ENCODE measurements at places on chromosomes 6 and 20.
A peak's percentile ranks its signal among the peaks of the same experiment; 100 is the strongest.

- DNase-seq = no peak
Observed at GRCh38 chr6:136103763-136104311, 146.3 kb downstream of the MTFR2 start.

DNA sequence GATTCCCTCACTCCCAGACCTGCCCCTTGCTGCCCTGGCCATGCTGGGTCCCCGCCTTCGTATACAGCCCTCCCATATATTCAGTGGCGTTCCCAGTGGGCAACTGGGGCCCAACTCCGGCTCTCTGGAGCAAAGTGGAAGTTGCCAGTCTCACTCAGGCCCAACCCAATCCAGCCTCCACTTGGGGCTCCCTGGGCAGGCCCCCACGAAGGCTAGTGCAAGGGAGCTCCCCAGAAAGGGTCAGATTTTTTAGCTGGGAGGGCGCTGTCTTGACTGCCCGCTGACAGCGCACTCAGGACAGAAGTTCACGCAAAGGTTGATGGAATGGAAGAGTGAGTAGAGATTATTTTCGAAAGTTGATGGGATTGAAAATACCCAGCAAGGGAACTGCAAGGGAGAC is 5.9 kb downstream of the TP53TG5 start:
- DNase-seq = no peak

DNA sequence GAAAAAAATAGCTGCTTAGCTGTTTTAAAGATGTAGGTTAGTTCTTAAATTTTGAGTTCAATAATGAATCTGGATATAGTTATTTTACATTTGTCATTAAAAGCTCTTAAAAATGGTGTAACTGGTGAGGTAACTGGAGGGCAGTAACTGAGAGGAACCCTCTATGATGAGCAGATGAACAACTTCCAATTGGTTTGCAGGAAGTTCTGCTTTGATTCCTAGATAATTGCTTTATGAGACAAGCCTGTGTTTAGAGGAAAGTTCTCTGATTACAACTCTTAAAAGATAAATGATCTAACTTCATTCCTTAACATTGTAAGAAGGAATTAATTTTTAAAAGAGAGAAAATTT is 8.5 kb downstream of the MYLIP start:
- DNase-seq = no peak

DNA sequence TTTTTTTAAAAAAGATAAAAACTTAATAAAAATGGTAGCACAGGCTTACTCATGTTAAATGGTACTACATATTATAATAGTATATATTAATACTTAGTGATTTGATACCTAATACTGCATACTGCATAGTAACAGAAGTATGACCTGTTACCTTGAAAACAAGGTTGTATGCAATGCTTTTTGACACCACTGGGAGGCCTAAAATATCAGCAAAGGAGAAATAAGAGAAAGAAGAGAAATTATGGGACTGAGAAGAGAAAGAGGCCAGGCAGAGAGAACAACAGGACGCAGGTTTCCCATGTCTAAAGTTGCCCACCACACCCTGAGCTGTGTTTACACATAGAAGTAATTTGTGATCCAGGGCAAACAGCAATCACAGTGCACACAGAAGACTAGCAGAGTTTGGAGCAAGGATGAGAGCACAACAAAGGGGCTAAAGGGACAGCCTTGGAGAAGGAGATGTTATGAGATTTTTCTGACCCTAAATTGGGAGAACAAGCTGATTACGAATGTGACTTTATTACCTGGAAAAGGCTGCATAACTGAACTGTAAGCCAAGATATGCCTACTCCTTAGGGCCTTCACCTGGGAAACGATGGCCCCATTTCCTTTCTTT is 73.2 kb downstream of the ROS1 start:
- no peak for DNase-seq

- no peak for DNase-seq
Observed at GRCh38 chr6:17919496-17919895, 67.9 kb downstream of the KIF13A start.

- DNase-seq = no peak
Observed at GRCh38 chr6:151443454-151443853, 8.5 kb downstream of the RMND1 start.

DNA sequence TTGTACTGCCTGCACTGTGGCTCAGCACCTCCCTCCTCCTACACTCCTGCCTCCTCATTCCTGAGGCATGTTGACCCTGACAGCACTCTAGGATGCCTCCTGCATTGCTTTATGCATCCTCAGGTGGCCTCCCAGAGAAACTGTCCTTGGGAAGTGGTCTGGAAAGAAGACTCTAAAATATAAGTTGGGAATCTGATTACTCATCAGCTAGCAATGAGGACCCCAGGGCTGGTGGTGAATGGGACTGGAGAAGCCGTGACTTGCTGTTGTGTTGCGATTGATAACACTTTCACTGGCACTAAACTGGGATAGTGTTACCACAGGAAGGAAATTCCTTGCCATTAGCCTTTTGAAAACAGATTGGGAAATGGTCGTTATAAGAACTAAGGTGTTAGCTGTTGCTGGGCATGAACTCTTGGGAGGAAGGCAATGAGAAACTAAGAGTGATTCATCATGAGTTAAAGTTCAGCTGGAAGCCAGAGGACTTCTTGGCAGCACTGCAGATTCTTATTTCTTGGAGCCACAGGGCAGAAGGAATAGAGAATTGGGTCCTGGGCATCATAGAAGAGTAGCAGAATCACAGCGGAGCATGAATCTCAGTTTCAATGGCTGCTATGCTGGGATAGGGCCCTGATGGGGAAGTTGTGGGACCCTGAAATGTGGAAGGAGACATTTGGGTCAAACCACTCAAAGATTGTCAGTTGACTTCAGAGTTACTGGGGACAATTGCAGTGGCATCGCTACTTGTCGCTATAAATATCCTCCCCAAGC is 10.1 kb upstream of the SIRPD start:
- no peak for DNase-seq

GRCh38 chr6:10759884-10760329 is 12.3 kb downstream of the TMEM14B start:
- DNase-seq = peak; percentile 27

- peak; percentile 62 for DNase-seq
Observed at GRCh38 chr6:26477426-26477825, 19.7 kb downstream of the BTN2A1 start.

DNA sequence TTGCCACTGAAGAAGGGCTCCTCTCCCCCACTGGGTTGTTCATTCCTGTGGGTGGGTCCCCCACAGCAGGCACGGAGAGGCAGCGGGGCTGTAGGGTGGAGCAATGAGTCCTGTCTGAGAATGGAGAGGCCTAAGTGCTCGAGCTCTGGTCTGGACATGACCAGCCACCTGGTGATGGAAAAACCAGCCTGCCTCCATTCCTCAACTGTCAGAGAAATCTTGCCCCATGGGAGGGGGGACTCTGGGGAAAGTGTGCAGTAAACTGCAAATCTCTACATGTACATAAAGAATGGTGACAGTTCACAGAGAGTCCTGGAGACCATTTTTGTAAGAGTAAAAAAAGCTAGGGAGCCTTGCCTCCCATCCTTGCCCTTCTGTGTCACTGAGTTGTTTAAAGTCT is 34.1 kb downstream of the INSM1 start:
- DNase-seq = no peak

GRCh38 chr6:13586603-13587542 is 12.5 kb downstream of the SIRT5 start:
- no peak for DNase-seq

- no peak for DNase-seq
Observed at GRCh38 chr6:132567566-132567965, 2.6 kb upstream of the TAAR6 start.

- no peak for DNase-seq
Observed at GRCh38 chr6:157203312-157203744, 120.0 kb downstream of the TMEM242 start.

GRCh38 chr20:24663496-24663895 is 194.1 kb downstream of the SYNDIG1 start:
- no peak for DNase-seq

GRCh38 chr6:111583221-111583620 is 22.5 kb downstream of the TRAF3IP2 start:
- DNase-seq = no peak

GRCh38 chr6:48135323-48136084 is 24.5 kb upstream of the PTCHD4 start:
- peak; percentile 73 for DNase-seq

DNA sequence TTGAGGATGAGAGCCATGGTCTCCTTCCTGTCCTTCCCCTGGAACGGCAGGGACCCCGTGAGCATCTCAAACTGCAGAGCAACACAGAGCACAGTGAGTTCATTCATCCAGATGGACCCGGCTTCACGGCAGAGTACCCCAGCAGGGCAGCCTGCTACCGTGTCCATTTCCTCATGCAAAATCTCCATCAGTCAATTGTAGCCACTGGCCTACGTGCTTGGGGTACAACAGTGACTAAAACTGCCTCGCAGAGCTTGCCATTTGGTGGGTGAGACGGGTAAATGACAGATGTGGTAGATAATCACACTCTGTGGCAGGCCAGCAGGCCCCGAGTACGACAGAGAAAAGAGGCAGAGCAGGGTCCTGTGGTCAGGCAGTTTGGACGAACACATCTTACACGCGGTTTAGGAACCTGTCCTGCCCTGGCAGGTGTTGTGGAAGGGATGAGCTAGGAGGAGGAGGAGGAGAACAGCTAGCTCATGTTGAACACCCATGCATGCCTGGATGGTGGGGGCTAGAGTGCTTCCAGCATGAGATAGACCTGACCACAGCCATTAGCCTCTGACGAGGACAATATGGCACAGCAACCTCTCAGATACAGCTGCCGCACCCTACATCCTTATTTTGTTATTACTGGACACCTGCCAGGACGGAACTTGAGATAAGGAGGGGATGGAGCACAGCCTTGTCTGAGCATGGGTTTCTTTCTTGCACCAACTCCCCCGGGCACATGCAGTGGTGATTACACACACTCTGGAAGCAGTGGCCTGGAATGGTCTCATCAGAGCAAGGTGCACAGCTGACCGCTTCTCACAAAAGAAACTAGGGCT is 95.6 kb downstream of the RAMACL start:
- DNase-seq = peak; percentile 36

DNA sequence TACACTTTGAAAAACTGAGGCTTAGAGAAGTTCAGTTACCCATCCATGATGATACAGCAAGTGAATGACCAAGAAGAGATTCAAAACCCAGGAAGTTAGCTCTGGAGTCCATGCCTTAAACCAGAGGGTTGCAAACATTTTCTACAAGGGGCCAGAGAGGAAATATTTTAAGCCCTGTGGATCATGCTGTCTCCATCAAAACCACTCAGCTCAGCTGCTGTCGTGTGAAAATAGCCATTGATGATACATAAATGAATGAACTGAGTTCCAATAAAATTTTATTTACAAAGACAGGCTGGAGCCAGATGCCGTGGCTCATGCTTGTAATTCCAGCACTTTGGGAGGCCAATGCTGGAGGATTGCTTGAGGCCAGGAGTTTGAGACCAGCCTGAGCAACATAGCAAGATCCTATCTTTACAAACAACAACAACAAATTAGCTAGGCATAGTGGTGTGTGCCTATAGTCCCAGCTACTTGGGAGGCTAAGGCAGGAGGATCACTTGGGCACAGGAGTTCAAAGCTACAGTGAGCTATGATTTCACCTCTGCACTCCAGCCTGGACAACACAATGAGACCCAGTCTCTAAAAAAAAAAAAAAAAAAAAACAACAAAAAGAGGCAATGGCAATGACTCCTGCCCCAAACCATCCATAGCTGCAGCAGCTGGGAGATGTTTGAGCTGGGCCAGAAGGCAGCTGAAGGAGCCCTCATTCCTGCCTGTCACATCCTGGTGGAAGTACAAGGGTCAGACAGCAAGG is 44.1 kb upstream of the RIN2 start:
- no peak for DNase-seq

GRCh38 chr6:52102405-52102804 is 15.0 kb upstream of the PKHD1 start:
- DNase-seq = peak; percentile 33

GRCh38 chr20:61531553-61532345 is 279.7 kb downstream of the CDH4 start:
- DNase-seq = no peak

- DNase-seq = no peak
Observed at GRCh38 chr20:39862470-39862891, 826.6 kb downstream of the MAFB start.

- DNase-seq = no peak
Observed at GRCh38 chr6:33577718-33578117, 2.4 kb downstream of the BAK1 start.

- no peak for DNase-seq
Observed at GRCh38 chr20:3847429-3847940, 851 bp downstream of the MAVS start.

- DNase-seq = no peak
Observed at GRCh38 chr6:154433477-154434241, 76.8 kb downstream of the CNKSR3 start.

- no peak for DNase-seq
Observed at GRCh38 chr6:169653691-169654090, 48.1 kb downstream of the WDR27 start.

GRCh38 chr20:46004889-46005473 is 3.7 kb upstream of the MMP9 start:
- DNase-seq = no peak

GRCh38 chr6:31131595-31131994 is 7.3 kb downstream of the PSORS1C2 start:
- DNase-seq = no peak
